ENCODE measurements at places on chromosomes 16 and 17. TPM values are rescaled to one million over a fixed set of nuclear protein-coding genes. Genes with fewer than 3 reads are reported as not detected.

RAB11FIP4 gene
- total RNA-seq, result 10.6 TPM

C17orf113 gene
- 0.48 TPM for total RNA-seq

KRT39 gene
- total RNA-seq, result not detected

CNGB1 gene
- total RNA-seq, result 1.3 TPM

IL17C gene
- 2.2 TPM for total RNA-seq

OR3A3 gene
- total RNA-seq, result not detected

CYB5D1 gene
- 9.6 TPM for total RNA-seq

LITAFD gene
- total RNA-seq, result not detected

TMC7 gene
- total RNA-seq, result 5.3 TPM

SMURF2 gene
- total RNA-seq, result 56.1 TPM

MT1G gene
- 4.1 TPM for total RNA-seq

HS3ST2 gene
- total RNA-seq, result 0.64 TPM

PLLP gene
- total RNA-seq, result 37.1 TPM

AIPL1 gene
- not detected for total RNA-seq

CDC42EP4 gene
- total RNA-seq, result 46.5 TPM

TLCD2 gene
- total RNA-seq, result 6.0 TPM

OSGIN1 gene
- 1.7 TPM for total RNA-seq

LDHD gene
- total RNA-seq, result 0.72 TPM

TMEM92 gene
- total RNA-seq, result 0.96 TPM

CHST4 gene
- not detected for total RNA-seq

GPR179 gene
- 0.24 TPM for total RNA-seq

XAF1 gene
- total RNA-seq, result 0.43 TPM

CD7 gene
- not detected for total RNA-seq

VMP1 gene
- total RNA-seq, result 139 TPM

SETD1A gene
- 1.5 TPM for total RNA-seq

HBM gene
- not detected for total RNA-seq

GLIS2 gene
- total RNA-seq, result 1.4 TPM

SALL1 gene
- 0.48 TPM for total RNA-seq

KRT12 gene
- not detected for total RNA-seq

DOC2A gene
- total RNA-seq, result 0.72 TPM

SLC5A10 gene
- total RNA-seq, result under 0.01 TPM

CES1 gene
- total RNA-seq, result 1.2 TPM

TEX19 gene
- not detected for total RNA-seq

GAST gene
- total RNA-seq, result not detected

ASPA gene
- not detected for total RNA-seq

KCTD19 gene
- not detected for total RNA-seq

CENPN gene
- total RNA-seq, result 20.2 TPM

PRPSAP1 gene
- total RNA-seq, result 47.7 TPM

TMEM98 gene
- 96.4 TPM for total RNA-seq

SAMD14 gene
- 0.21 TPM for total RNA-seq

PLD6 gene
- total RNA-seq, result 3.6 TPM

ZDHHC1 gene
- 3.6 TPM for total RNA-seq

GFOD2 gene
- total RNA-seq, result 13.4 TPM

TP53TG3 gene
- total RNA-seq, result 0.48 TPM

ZSCAN10 gene
- not detected for total RNA-seq

IKZF3 gene
- not detected for total RNA-seq

Data from tracheal epithelial cell (primary cell).